ENCODE measurements at places on chromosomes 2 and 18. TPM values are rescaled to one million over a fixed set of nuclear protein-coding genes. Genes with fewer than 3 reads are reported as not detected.
A peak's percentile ranks its signal among the peaks of the same experiment; 100 is the strongest.

DNA sequence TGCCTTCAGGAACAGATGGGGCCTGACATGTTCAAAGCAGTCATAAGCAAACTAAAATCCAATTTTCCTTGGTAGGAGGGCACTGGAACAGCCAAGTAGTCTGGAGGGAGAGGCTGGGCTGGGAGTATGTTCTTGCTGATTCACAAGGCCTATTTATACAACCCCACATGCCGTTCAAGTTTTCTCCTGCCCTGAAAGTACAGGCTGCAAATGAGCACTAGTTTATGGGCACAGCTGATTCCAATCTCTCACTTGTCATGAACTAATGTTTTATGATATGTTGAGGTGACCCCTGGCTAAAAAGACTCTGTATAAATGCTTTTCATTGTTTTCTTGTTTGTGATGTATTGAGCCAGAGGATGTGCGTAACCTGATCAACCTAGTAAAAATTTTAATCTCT, 183.4 kb upstream of the SRD5A2 start:
- DNase-seq = no peak

- DNase-seq = no peak
These were observed 12.2 kb upstream of the GALNT5 start for GRCh38 chr2:157245144-157245840.

GRCh38 chr2:218960309-218961165, 1.1 kb downstream of the CDK5R2 start:
- DNase-seq = peak; percentile 23

Gene FSHR
- total RNA-seq = not detected

Gene CIDEA
- not detected for total RNA-seq

Data from right lobe of liver (tissue), 6 donors.